NCI-H82 (cell line): ENCODE measurements at places on chromosomes 6 and 20.

- peak; percentile 95 for DNase-seq
Measured at GRCh38 chr6:56842686-56843475, 112.0 kb upstream of the BEND6 start.

- DNase-seq: no peak
Measured at GRCh38 chr20:62027116-62027515, 38.6 kb downstream of the TAF4 start.

DNA sequence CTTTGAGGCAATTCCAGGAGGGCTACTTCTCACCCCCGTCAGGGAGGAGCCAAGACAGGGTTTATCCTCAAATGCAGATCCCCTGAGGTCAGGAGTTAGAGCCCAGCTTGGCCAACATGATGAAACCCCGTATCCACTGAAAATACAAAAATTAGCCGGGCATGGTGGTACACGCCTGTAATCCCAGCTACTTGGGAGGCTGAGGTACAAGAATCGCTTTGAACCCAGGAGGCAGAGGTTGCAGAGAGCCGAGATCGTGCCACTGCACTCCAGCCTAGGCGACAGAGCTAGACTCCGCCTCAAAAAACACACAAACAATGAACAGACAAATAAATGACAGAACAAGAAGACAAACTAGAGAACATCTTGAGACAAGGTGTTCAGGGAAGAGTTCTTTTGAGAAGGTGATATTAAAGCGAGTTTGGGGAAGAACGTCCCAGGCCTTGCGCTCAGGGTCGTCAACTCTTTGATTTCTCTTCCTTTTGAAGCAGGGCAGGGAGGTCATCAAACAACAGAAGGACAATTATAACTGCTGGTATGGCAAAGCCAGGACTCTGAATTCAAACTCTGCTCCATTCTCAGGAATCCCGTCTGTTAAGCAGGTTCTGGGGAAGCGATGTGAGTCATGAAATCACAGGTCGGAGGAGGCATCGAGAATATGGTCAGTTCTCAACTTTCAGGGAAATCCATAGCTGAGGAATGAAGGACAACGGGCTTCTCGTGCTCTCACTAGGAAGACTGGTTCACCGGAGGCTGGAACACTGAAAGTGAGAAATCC lies 1.4 kb upstream of the RALY start:
- DNase-seq: no peak

DNA sequence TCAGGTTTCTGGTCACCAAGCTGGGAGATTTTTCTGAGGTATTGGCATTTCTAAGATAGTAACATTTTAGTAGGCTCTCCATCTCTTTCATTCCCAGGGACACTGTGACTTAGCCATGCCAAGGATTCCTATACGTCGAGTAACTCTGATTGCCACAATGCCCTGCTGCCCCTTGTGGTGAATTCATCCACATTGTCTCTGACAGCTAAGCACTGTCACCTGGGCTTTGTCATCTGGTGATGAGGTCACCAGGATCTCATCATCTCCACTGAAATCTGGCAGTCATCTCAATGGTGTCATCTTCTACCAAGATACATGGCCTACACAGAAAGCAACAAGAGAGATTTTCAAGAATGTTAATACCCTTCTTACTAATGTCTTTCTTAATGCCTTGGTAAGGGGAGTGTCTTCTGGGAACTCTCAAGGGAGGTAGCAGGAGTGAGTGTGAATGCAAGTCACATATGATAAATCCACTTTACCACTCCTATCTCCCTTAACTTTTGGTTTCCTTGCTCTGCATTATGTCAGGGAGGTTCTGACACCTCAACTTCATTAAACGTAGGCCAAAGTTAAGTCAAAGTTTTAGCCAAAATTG lies 246.7 kb downstream of the CD109 start:
- peak; percentile 30 for DNase-seq

DNA sequence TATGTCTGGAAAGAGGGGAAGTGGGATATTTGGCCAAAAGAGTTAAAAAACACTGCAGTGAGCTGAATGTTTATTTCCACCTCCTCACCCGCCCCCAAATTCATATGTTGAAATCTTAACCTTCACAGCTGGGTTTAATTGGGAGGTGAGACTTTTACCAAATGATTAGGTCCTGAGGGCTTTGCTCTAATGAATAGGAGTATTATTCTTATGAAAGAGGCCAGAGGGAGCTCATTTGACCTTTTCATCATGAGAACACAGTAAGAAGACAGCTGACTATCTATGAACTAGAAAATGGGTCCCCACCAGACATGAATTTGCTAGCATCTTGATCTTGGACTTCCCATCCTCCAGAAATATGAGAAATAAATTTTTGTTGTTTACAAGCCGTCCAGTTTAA lies 1028.9 kb downstream of the PHF3 start:
- DNase-seq: no peak

- DNase-seq: peak; percentile 20
Measured at GRCh38 chr20:62025832-62026563, 39.7 kb downstream of the TAF4 start.

DNA sequence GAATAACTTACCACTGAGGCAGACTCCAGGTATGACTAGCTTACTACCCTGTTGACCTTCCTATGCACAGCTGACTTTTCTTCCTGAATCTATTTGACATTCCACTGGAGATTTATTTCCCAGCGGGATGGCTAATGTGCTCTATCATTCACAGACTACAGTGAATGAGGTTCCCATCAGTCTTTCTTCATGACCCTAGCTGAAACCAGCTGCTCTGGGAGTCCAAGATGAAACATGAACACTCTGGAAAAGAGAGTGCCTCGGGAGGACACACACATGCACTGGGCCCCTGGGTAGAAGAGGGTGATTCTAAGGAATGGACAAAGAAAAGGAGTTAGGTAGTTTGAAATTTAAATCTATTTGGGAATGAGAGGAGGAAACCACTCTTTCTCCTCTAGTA lies 82.6 kb upstream of the DST start:
- DNase-seq: peak; percentile 48

DNA sequence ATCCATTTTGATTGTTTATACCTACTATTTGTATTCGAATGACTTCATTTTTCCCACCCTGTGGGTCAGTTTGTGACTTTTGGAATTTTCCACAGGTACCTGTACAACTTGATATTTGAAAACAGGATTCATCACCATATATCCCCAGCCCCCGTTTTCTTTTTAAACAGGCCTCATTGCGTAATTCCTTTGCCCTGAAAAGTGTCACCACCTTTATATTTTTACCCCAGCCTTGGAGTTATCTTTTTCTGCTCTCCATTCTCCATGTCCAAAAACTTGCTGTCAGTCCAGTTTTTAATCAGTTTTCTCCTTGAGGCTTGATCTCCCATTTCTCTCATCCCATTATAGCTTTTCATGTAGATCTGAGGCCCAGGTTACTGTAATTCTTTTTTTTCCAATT lies 16.6 kb downstream of the ZKSCAN8 start:
- DNase-seq: no peak

GRCh38 chr6:41463062-41463930 lies 82.9 kb upstream of the FOXP4 start:
- DNase-seq: peak; percentile 80

DNA sequence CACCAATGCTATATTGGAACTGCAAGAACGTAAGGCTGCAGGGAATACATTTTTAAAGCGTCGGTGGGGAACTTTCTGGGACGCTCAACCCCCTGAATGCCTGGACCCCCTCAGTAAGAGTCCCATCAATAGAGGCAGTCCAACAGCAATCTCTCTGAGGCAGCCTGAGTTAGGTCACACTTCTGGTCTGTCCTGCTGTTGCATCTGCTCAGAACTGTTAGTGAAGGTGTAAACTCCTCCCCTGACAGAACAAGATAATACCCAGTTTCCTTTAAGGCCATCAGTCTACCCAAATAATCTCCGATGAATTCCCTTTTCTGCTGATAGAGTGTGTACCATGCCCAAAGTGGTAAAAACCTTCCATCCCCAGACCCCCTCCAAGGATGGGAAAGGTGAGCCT lies 1.1 kb upstream of the RNGTT start:
- DNase-seq: no peak

- no peak for DNase-seq
Measured at GRCh38 chr20:47596003-47596571, 94.4 kb downstream of the NCOA3 start.

DNA sequence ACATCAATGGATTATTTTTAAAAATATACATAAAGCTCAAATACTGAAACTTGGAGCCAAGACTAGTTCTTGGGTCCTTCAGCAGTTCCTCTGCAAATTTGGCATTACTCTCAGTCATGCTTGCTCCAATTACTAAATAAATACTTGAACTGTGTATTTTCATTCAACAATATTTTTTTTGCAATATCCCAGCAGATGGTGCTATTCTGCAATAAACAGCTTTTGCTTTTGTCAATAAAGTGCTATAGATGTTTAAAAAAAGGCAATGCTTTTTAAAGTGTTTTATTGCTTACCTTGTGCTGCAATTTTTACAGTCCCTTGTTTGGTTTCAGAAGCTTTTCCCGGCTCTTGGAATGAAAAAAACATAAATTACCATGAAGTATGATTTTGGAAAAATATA lies 243.4 kb downstream of the TRDN start:
- DNase-seq: peak; percentile 50

GRCh38 chr20:41173791-41174341 lies 36.5 kb downstream of the PLCG1 start:
- DNase-seq: no peak

- no peak for DNase-seq
Measured at GRCh38 chr6:160926281-160927276, 65.0 kb upstream of the MAP3K4 start.
